ENCODE measurements at places on chromosomes 7 and 10.

GRCh38 chr10:104255311-104255981 is 754 bp downstream of the GSTO1 start:
- DNase-seq = no peak

GRCh38 chr10:72292223-72292691 is 18.5 kb downstream of the DDIT4 start:
- DNase-seq = no peak

GRCh38 chr10:23813687-23814086 is 374.8 kb downstream of the OTUD1 start:
- DNase-seq = no peak

DNA sequence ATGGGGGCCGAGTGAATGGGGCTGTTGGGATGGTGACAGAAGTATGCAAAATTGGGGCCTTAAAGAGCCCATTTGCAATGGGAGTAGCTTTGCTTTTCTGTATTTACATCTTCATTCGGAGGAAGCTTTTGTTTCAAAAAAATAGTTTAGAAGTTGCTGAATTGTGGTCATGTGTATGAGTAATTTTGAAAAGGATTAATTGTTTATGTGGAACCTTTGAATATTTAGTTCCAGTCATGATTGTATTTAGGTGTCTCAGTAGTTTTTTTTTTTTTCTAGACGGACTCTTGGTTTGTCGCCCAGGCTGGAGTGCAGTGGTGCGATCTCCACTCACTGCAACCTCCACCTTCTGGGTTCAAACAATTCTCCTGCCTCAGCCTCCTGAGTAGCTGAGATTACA is 37.2 kb downstream of the RBM33 start:
- no peak for DNase-seq

DNA sequence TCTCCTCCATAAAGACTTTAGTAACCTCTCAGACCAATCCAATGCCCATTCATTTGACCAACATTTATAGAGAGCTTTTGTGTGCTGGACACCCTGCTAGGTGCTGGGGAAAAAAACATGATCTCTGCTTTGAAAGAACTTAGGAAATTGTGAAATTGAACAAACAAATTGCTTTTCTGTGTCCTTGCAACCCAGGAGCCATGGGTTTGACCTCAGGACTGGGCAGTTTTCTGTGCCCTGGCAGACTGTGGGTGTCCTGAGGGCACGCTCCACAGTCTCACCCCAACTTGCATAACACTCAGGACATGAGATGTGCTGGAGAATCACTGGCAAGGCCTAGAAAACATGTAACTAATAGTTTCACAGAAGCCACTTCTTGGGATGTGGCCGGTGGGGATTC is 429.1 kb upstream of the ZMIZ1 start:
- no peak for DNase-seq

GRCh38 chr10:129089341-129089740 is 377.7 kb upstream of the MGMT start:
- DNase-seq = no peak

- DNase-seq = no peak
These were observed 213.0 kb downstream of the DNAJB6 start for GRCh38 chr7:157549612-157550299.

- no peak for DNase-seq
These were observed 77.9 kb downstream of the CCDC71L start for GRCh38 chr7:106583100-106583499.

DNA sequence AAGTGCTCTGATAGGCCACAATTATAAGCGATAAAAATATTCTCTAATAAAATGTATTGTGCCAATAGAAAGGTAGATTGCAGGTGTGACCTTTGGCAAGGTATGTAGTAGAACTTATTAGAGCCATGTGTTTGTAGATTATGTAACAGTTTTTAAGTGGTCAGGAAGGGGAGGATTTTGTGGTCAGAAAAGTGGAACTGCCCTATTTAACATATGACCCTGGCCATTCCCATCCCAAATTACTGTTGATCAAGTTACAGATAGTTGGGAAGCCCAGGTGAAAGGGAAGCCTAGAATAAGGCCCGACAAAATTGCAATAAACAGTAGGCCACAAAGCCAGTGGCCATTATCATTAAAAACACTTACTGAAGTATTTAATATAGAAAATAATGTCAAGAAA is 89.2 kb downstream of the SPAG6 start:
- DNase-seq = no peak

DNA sequence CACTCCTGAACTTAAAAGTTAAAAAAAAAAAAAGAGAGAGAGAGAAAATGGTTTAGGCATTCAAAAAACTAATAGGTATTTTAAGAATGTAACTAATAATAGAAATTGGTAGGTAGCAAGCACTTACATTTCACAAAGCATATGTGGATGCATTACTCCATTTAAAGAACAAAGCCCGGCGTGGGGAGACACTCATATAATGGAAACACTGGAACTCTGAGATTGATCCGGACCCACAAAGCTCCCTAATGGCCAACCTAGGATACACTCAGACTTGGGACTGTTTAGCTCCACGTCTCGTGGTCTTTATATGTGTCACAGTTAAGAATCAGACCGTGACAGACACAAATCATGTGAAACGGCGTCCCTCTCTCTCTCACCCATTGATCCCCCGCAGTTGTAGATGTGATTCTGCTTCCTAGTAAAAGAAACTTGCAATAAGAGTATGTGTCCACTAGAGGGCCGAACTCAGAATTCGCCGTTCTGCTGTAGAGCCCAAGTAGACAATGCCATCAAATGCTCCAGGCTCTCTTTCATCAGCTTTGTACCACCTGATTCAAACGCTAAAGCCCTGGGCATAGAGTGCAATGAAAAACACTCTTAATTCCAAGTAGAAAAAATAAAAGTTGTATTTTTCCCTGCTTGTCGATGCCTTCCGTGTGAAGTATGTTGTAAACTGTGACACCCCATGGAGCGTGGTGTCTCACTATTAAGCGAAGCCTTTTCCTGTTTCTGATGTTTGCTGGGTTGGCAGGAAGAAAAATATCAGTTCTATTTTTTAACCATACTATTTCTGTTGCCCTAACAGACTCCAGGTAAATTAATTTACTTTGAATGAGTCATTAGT is 429.0 kb upstream of the MTPN start:
- peak; percentile 36 for DNase-seq

- DNase-seq = no peak
These were observed 90.5 kb downstream of the PLXNA4 start for GRCh38 chr7:132485600-132486273.

GRCh38 chr7:46746695-46747687 is 825.9 kb upstream of the IGFBP3 start:
- no peak for DNase-seq

DNA sequence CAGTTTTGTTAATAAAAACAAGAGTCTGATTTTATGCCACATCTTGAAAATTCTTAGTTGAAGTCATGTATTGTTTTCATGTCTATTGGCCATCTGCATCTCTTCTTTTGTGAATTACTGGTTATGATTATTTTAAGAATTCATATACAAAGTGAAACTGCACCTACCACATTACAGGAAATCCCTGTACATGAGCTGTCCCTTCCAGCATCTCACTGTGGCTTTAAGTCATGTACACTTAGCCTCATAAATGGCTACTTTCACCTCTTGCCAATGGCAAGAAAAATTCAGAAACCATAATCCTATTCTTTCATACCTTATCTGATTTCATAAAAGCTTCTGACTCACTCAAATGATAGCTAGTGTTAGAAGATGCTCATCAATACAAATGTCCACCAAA is 48.6 kb downstream of the CRTAC1 start:
- no peak for DNase-seq

GRCh38 chr10:51789118-51789517 is 89.7 kb upstream of the CSTF2T start:
- no peak for DNase-seq

DNA sequence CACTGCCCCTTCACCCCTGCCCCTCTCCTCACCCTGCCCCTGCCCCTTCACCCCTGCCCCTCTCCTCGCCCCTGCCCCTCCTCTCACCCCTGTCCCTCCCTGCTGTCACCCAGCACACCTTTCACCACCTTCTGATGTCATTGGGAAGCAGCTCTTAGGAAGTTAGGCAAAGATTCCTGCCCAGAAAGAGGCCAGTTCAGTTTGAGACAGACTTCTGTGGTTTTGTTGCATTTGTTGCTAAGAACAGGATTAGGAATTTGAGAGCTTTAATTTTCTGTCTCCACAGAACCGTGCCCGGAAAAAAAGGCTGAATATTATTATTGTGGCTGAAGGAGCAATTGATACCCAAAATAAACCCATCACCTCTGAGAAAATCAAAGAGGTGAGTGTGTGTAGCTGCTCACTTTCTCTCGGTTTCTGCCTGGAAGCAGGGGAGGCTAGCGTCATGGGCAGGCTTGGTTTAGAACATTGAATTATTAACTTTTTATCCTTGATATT is 39.6 kb downstream of the PFKP start:
- DNase-seq = no peak

DNA sequence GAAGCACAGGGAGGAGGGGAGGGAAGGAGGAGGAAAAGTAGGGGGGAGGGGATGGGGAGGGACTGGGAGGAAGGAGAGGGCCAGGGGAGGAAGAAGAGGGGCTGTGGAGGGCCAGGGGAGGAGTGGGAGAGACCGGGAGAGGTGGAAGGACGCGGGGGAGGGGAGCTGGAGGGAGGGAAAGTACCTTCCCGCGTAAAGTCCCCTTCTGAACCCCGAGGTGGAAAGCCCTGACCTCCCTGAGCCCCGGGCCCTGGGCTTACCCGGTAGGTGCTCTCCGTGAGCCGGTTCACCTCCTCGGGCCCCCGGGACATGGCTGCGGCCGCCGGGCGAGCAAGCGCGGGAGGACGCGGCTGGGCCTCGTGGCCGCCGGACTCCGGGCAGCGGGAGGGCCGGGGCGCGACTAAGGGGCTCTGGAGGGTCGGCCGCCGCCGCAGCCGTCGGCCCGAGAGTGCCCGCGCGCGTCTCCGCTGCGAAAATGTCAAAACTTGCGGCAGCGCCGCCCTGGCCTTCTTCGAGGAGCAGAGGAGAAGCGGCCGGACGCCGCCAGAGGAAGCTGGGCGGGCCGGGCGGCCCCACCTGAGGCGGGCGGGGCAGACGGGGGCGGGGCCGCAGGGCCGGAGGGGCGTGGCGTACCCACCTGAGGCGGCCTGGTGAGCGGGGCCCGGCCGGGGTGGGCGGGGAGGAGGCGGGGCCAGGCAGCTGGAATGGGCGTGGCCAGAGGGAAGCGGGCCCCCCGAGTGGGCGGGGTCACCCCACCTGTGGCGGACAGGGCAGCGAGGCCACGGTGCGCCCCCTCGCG is at the start of gene BAIAP2L1:
TSS of gene BAIAP2L1 (minus strand) at position 549 of the 799 bp plus-strand sequence. CDS start at position 311, 238 bp downstream.
- DNase-seq = peak; percentile 95

GRCh38 chr10:36188080-36188453 is 546.0 kb upstream of the FZD8 start:
- no peak for DNase-seq

GRCh38 chr10:91590904-91591796 is 41.7 kb downstream of the PPP1R3C start:
- DNase-seq = no peak

GRCh38 chr10:128859738-128860386 is 607.2 kb upstream of the MGMT start:
- no peak for DNase-seq

GRCh38 chr7:124032369-124033094 is at the start of gene TMEM229A:
Gene TMEM229A (minus strand): TSS chr7:124033067. CDS start chr7:124033003, 64 bp downstream.
- peak; percentile 74 for DNase-seq

DNA sequence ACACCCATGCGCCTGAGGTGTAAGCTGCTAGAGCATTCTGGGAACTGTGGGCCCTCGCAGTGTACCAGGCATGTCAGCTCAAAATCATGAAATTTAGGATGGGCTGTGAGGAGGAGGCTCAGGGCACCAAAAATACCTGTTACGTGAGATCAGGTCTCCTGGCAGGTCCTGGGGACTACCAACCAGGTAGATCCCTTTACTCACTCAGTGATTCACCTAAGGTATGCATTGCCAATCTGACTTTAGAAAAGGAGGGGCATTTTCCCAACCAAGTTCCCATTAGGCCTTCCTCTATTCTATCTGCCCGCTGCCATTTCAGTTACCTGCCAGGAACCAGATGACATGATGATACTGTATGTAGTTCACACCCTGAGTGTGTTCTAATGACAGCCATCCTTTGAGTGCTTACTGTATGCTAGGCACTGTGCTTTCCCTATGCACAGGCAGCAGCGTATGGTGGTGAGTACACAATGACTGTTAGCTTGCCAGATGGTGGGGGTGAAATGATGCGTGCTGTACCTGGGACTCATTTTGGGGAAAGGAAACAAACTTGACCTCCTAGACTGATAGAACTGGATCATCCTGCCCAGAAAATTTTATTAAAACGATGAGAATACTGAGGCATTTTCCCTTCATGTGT is 62.0 kb downstream of the CFAP58 start:
- no peak for DNase-seq

- no peak for DNase-seq
These were observed 5.4 kb downstream of the INMT start for GRCh38 chr7:30757342-30757692.

DNA sequence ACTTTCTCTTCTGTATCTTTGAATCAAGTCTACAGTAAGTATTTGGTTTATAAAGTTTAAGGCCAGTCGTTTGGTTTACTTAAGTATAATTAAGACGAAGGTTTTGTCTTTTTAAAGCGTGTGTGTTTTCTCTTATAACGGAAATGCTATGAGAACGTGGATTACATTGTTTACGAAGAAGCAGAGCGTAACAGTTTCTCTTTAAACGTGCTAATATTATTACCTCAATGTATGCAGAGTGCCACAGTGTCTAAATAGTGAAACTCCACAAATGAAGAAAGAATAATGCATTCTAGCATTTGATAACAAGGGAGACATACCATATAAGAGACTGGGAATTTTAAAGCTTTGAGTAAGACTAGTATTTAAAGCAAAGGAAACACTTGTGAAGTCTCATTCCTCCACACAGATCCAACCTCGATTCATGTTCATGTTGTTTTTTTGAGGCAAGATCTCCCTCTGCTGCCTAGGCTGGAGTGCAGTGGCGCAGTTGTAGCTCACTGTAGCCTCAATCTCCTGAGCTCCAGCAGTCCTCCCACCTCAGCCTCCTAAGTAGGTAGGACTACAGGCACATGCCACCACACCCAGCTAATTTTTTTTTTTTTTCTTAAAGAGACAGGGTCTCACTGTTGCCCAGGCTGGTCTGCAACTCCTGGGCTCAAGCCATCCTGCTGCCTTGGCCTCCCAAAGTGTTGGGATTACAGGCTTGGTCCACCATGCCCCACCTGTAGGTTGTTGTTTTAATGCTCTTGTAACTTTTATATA is 75.1 kb downstream of the ANKRD61 start:
- DNase-seq = no peak

DNA sequence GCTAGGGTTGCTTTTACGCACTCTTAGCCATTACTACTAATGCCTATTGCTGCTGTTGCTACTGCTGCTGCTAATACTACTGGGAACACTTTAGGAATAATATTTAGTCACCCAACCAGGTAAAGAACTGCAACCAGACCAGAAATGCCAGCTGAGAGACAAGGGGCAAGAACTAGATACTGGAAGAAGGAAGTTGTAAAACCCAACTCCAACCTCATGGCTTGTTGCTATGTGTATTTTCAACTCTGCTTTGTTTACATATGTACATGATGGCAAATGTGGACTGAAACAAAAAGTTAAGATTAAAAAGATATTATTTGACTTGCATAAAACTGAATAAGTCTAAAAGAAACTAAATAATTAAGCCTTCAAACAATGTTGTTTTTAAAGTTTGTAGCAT is 177.7 kb downstream of the GNAT3 start:
- DNase-seq = no peak

- no peak for DNase-seq
These were observed 84.3 kb downstream of the KCNMA1 start for GRCh38 chr10:77553311-77553710.

GRCh38 chr7:14769261-14769660 is 133.3 kb downstream of the DGKB start:
- no peak for DNase-seq

Data from NCI-H1930 (cell line).